ENCODE measurements at places on chromosomes 5 and 9. TPM values are rescaled to one million over a fixed set of nuclear protein-coding genes. Genes with fewer than 3 reads are reported as not detected.

The FOXD4L3 gene
- 0.96 TPM for total RNA-seq

The MLANA gene
- not detected for total RNA-seq

The PDE6A gene
- total RNA-seq = 0.22 TPM

The PCDHGA3 gene
- total RNA-seq = 0.07 TPM

The TMEM252 gene
- not detected for total RNA-seq

The SPATA31E1 gene
- total RNA-seq = not detected

The CEMIP2 gene
- 13.7 TPM for total RNA-seq

The SLC24A2 gene
- not detected for total RNA-seq

The STPG3 gene
- not detected for total RNA-seq

The PHF19 gene
- 39.6 TPM for total RNA-seq

Measured in MCF 10A (cell line).